Stimulated activated CD8-positive, alpha-beta memory T cell treated with anti-CD3 and anti-CD28 coated beads, Interleukin-15, amount 100 ng/mL, for 4 hours (primary cell): ENCODE measurements at places on chromosomes 1 and 21.

DNA sequence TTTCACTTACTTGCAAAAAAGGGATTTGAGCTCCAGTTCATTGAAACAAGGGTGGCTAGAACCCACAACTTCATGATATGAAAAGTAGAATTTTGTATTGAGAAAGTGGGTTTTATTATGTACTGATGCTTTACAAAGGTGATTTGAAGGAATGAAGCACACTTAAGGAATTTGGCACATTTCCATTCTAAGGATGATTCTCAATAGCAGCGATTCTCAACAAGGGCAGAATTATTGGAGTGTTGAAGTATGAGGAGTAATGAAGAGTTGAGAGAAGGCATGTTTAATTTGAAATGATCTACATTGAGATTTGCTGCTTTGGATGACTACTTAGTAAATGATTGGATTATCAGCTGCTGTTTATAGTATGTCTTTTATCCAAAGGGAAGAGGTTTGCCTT lies 54.7 kb downstream of the FNBP1L start:
- DNase-seq, result no peak

GRCh38 chr1:203089001-203089650 lies 3.3 kb upstream of the MYOG start:
- DNase-seq, result no peak

GRCh38 chr1:153362187-153362775 lies 4.6 kb downstream of the S100A9 start:
- no peak for DNase-seq

GRCh38 chr1:178066908-178067614 lies 26.8 kb upstream of the RASAL2 start:
- DNase-seq, result no peak

GRCh38 chr1:25208092-25208491 lies 24.2 kb downstream of the SYF2 start:
- DNase-seq, result no peak

GRCh38 chr1:77484334-77484733 lies 198.1 kb downstream of the ZZZ3 start:
- no peak for DNase-seq

GRCh38 chr1:198893141-198893540 lies 254.3 kb downstream of the PTPRC start:
- DNase-seq, result no peak

GRCh38 chr1:112493351-112493750 lies 15.4 kb upstream of the WNT2B start:
- no peak for DNase-seq

DNA sequence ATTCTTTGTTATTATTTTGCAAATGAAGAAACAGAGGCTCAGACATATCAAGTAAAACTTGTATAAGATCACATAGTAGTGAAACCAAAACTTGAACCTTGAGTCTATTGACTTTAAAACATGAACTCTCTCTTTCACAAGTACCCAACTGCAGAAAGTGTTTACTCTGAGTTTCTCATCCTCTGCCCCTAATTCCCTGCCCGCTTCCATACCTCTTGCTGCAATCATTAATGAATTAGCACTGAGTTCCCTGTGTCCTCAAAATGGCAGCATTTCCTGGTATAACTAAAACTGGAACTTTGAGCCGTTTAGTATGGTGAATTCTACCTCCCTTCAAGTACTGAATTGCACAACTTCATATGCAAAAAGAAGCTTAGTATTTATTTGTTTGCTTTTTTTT lies 147.7 kb upstream of the DNAH14 start:
- DNase-seq, result no peak

DNA sequence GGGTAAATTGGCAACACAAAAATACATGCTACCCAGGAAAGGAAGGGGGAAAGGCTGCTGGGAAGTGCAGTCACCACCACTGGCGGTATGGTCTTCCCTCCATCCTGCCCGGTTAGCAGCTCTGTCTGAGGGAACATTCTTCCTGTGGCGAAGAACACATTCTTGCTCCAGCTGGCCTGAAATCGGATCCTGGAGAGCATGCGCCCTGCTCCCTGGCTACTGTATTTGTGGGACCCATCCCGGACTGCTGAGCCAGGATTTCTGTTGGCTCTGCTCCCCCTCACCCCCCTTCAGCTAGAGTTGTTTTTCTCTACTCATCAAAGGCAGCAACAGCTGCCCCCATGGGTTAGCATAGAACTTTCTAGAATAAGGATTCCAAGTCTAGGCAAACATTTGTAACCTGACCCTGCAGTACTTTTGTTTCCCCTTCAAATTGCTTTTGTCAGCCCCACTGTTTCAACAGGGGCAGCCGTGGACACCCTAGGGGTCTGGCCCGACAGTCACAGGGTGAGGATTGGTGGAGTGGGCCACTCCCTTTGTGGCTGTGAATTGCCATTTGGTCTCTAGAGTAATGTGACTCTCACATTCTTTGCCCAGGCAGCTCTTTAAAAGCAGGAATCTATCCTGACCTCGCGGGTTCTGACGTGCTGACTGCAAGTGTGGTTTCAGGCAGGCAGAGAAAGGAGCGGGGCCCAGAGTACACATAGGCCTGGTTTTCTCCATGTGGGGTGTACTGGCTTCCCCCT lies 157.7 kb downstream of the TOMM20 start:
- no peak for DNase-seq

DNA sequence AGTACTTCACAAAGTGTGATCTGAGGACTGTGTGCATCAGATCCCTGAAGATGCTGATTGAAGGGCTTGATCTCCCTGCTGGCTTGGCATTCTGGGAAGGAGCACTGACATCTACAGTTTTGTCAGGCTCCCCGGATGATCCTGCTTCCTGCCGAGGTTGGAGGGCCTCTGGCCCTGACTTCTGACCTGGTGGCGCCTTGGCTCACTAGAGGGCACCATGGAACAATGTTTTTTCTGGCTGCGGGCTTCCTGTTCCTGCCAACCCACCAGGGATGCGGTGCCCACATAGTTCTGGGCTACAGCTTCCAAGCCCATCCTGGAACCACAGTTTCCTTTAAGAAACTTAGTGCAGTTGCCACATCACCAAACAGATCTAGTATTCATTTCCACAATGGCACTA lies 38.8 kb upstream of the RASAL2 start:
- no peak for DNase-seq

DNA sequence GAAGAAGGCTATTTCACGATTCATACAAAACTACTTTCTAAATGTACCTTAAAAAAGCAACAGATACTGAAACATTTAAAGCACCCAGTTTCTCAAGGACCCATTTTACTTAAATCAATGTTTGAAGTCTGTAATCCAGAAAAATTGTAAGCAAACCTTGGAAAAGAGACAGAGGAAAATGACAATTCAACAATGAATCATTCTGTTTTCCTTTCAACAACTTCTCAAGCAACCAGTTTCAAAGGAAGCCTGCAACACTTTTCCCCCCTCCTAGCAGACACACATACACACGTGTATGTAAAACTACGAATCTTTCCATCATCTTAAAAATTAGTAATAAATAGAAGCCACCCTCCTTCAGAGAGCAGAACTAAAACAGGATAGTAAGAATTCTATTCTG lies 1.2 kb downstream of the RERE start:
- DNase-seq, result no peak

DNA sequence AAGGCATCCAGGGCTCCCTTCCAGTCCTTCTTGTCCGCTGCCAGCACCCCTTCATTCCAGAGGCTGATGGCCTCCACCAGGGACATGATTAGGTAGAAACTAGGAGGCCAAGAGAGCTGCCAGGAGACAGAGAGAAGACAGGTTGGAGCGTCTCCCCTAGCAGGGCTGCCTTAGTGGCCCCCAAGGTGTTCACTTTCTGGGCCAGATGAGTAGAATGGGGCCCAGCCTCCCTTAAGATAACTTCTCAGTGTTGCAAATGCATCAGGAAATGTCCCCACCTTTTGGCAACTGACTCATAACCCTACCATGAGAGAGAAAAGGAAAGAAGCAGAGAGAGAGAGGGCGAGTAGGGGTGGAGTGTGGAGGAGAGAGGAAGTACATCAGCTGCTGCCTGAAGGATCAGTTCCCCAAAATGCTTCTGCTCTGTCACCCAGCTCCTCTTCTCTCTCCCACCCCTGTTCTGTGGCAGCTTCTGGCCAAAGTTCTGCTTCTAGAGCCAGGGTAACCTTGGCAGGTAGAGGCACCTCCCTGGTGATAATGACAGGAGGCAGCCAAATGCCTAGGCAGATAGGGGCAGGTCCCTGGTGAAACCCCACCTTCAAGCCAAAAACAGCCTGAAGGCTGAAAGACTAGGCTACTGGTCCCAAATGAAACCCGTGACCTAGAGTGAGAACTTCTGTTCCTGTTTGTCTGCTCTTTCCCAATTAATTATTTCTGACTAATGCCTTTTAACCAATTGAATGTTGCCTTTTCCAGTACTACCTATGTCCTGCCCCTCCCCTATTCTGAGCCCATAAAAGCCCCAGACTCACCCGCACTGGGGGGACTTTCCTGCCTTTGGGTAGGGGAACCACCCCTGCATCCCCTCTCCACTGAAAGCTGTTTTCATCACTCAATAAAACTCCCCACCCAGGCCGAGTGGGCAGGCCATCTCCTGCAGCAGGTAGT lies at the start of gene NCF2:
NCF2 (minus strand) TSS at position 216 of the 948 bp plus-strand sequence; CDS start at position 86, 130 bp downstream.
- DNase-seq, result no peak

- no peak for DNase-seq
Observed at GRCh38 chr1:92975551-92976232, 14.4 kb upstream of the DIPK1A start.

GRCh38 chr1:40252601-40253000 lies 4.9 kb downstream of the TMCO2 start:
- DNase-seq, result no peak

- DNase-seq, result peak; percentile 73
Observed at GRCh38 chr1:51990478-51990965, at the start of gene RAB3B. Gene RAB3B, minus strand, starts transcription at chr1:51990700. Its CDS starts 13,583 bp downstream, at chr1:51977117.

DNA sequence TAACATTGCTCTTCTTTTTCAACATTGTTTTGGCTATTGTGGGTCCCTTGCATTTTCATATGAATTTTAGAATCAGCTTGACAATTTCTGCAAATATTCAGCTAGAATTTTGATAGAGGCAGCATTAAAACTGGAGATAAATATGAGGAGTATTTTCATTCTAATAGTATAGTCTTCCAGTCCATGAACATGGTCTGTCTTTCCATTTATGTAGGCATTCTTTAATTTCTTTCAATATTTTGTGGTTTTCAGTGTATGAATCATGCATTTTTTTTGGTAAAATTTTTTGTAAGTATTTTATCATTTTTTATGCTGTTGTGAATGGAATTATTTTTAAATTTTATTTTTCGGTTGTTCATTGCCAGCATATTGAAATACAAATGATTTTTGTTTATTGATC lies 97.2 kb downstream of the DNAH14 start:
- no peak for DNase-seq

GRCh38 chr1:116064616-116065015 lies 46.6 kb upstream of the MAB21L3 start:
- DNase-seq, result no peak

DNA sequence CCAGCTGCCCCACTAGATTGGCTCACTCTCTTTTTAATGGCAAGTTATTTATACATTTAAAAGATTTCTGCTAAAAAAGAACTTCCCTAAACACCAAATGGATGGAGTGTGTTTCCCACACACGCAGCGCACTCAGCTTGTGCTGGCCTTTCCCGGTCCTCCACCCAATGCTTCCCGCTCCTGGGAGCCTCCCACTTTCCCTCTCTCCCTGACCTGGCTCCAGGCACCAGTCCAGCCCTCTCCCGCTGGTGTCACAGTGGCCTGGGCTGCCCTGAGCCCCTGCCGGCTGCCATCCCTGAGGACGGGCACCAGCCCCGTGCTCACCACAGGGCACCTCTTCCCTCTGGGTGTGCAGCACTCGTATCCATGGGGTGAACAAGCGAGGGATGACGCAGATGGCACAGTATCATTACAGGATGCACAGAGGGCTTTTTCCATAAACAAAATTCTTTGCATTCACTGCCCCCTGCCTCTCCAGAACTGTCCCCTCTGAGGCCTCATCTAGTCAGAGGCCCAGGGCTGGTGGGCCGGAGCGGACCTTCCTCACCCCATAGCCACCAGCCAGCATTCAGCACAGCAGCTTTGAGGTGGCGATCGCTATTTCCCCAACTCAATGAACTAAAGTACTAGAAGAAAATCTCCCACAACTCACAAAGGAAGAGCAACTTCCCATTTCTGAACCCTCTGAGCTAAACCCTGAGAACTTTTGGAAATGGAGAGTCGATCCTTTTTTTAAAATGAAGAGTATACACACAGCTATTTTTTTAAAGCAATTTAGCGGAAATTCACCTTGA lies 68.5 kb downstream of the SLC37A1 start:
- DNase-seq, result no peak

DNA sequence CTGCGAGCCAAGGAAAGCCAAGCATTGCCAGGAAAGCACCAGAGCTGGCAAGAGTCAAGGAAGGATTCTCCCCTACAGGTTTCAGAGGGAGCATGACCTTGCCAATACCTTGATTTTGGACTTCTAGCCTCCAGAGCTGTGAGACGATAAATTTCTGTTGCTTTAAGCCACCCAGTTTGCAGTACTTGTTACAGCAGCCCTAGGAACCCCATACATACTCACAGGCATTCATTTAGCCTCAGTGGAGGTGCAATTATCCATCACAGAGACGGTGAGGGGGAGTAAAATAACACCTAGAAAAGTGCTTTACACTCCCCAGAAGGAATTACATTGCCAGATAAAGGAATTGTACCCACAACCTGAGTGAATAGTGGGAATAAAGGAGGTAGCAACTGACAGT lies 167.4 kb upstream of the NFIA start:
- DNase-seq, result no peak

DNA sequence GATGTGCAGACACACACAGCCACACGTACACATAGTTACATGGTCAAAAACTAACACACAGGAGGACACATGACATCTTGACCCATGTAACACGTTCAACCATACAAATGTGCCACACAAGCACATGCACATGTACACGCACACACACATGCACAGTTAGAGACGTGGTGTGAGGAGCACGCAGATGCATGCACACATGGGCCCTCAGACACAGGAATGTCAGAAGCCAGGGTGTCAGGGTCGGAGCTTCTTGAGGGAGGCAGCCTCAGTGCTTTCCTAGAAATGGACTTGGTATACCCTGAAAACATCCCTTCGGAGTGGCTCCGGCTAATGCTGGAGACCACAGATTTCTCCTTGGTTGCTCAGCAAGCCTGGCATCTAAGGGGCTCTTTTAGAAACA lies 114.3 kb downstream of the DMRTB1 start:
- DNase-seq, result no peak

GRCh38 chr1:206430031-206430983 lies 40.0 kb upstream of the IKBKE start:
- no peak for DNase-seq

GRCh38 chr1:39158327-39159086 lies 46.0 kb upstream of the MACF1 start:
- DNase-seq, result no peak

- no peak for DNase-seq
Observed at GRCh38 chr1:8854240-8854639, 24.2 kb downstream of the ENO1 start.

- DNase-seq, result no peak
Observed at GRCh38 chr1:166884040-166884642, 8.1 kb upstream of the TADA1 start.

- DNase-seq, result no peak
Observed at GRCh38 chr1:170663404-170664092, 383 bp upstream of the PRRX1 start.
